ENCODE measurements at places on chromosomes 12 and 14. TPM values are rescaled to one million over a fixed set of nuclear protein-coding genes. Genes with fewer than 3 reads are reported as not detected.

CPNE6 gene
- total RNA-seq, result not detected

SDR9C7 gene
- total RNA-seq, result not detected

TM7SF3 gene
- total RNA-seq, result 78.6 TPM

SLC10A1 gene
- total RNA-seq, result not detected

CABP1 gene
- not detected for total RNA-seq

KERA gene
- total RNA-seq, result not detected

MANSC4 gene
- 0.78 TPM for total RNA-seq

RNASE1 gene
- total RNA-seq, result 362 TPM

DNA sequence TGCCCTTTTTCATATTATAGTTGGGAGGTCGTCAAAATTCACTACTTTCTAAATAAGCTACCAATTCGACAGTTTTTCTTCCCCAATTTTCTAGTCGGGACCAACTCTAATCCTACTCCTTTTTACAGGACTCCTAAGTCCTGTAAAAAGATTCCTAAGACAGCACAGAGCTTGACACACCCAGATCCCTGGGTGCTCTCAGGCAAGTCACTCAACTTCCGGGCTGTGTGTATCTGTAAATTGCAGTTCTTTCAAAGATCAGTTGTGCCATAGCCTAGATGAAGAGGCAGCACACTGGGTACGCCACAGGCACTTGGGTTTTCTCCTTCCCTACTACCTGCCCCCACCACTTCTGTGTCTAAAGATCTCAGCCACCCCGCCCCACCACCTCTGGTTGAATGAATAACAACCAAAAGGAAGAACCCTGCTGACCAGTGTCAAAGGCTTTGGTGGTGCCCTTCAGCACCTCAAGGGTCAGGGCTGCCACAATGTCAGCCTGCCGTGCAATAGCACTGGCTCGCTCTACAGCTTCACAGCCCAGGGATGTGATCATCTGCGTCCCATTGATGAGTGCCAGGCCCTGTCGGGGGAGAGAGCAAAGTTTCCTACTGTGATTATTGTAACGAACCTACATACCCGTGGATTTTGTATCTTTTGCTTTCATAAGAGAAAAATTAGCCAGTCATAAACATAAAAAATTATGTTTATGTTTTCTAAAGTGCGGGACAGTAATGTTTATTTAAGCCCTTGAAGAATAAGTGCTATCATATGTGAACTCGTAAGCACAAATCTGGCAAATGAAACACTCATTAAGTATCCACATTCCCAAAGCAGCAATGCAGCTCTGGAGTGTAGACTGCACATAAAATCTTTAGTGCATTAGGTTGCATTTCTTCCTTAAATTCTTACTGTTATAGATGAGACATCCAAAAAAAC, 9.2 kb downstream of the HAL start:
- H3K4me1 ChIP-seq, result no peaks in the 10 kb centered on the region
- DNase-seq, result no peak
- no peaks in the 10 kb centered on the region for H3K27me3 ChIP-seq
- H3K27ac ChIP-seq, result no peak overlapping the region

GRCh38 chr12:669576-669945, 6.3 kb upstream of the NINJ2 start:
- H3K4me1 ChIP-seq, result no peaks in the 10 kb centered on the region
- no peak overlapping the region for H3K4me3 ChIP-seq
- H3K27ac ChIP-seq, result no peak overlapping the region

- no peak overlapping the region for H3K4me3 ChIP-seq
- no peak for DNase-seq
- no peak overlapping the region for H3K27ac ChIP-seq
- H3K4me1 ChIP-seq, result no peaks in the 10 kb centered on the region
- no peaks in the 10 kb centered on the region for H3K36me3 ChIP-seq
Observed at GRCh38 chr12:38930990-38931389, 25.6 kb upstream of the CPNE8 start.

DNA sequence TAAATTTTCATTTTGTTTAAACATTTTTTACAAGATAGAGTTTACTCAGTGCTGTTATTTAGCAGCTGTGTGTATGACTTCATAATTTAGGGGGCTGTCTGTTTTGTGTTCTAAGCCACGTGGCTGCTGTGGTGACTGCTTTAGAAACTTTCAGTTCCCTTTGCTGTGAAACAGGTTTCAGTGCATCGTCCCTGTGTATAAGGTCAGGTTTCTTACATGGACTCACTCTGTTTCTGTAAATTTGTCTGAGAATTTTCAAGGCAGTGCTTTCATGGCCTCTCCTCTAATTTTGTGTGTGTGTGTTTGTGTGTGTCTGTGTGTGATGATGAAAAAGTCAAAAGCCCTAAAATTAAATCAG, 32.4 kb downstream of the BICD1 start:
- no peaks in the 10 kb centered on the region for H3K27me3 ChIP-seq
- peaks cover 3% of the 10 kb centered on the region for H3K4me1 ChIP-seq
- peak overlapping the region; percentile 90 for H3K27ac ChIP-seq
- no peaks in the 10 kb centered on the region for H3K36me3 ChIP-seq
- no peak for DNase-seq

DNA sequence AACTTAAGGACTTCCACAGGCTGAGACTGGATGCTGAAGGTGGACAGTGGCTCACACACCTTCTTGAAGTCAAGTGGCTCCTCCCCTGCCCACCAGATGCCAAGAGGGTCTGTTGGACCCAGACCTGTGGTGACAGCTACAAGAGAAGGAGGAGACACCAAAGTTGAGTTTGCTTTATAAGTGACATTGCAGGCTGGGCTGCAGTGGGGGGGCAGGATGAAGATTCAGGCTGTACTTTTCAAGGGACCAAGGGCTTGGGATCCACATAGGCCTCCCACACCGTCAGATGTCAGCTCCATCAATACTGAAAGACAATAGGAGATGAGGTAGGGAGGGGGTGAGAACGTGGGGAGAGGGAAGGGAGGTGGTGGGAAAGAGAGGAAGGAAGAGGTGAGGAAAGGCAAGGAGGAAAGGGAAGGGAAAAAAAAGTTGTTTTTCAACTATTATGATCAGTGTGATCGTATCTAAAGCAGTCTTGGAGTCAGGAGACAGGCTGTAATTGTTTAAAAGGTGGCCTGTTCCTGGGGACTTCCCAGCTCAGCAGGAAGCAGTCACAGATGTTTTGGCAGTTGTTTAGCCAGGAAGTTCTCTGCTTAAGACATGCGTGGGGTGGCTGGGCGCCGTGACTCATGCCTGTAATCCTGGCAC, 84.1 kb upstream of the RESF1 start:
- no peak overlapping the region for H3K4me3 ChIP-seq
- H3K27me3 ChIP-seq, result no peaks in the 10 kb centered on the region
- no peaks in the 10 kb centered on the region for H3K36me3 ChIP-seq
- peak overlapping the region; percentile 40 for H3K27ac ChIP-seq
- DNase-seq, result peak; percentile 11
- peaks cover 4% of the 10 kb centered on the region for H3K4me1 ChIP-seq

DNA sequence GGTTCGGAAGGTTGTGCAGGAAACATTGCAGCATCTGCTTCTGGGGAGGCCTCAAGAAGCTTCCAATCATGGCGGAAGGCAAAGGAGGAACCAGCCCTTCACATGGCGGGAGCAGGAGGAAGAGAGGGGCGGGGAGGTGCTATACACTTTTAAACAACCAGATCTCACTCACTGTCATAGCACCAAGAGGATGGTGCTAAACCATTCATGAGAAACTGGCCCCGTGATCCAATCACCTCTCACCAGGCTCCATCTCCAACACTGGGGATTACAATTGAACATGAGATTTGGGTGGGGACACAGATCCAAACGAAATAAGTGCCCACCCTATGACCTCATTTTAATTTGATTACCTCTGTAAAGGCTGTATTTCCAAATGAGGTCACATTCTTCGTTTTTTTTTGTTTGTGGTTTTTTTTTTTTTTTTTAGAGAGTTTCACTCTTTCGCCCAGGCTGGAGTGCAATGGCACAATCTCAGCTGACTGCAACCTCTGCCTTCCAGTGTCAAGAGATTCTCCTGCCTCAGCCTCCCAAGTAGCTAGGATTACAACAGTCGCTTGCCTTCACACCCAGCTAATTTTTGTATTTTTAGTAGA, 11.4 kb upstream of the ORAI1 start:
- no peak for DNase-seq
- H3K27ac ChIP-seq, result no peak overlapping the region
- H3K27me3 ChIP-seq, result no peaks in the 10 kb centered on the region
- no peaks in the 10 kb centered on the region for H3K36me3 ChIP-seq
- no peaks in the 10 kb centered on the region for H3K4me1 ChIP-seq

DNA sequence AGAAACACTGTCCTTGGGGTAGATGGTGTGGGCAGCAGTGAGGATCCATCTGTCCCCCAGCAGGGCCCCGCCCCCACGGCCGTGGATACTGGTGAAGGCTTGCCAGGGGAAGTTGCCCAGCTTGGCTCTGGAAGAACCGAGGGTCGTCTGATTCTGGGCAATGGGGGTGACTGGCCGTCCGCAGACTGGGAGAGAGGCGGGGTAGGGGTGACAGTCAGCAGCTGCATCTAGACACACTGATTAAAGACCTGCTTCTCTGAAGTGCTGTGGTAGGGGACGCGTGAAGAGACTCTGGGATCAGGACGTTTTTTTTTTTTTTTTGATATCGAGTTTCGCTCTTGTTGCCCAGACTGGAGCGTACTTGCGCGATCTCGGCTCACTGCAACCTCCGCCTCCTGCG, 4.7 kb upstream of the C1R start:
- peaks cover 43% of the 10 kb centered on the region for H3K36me3 ChIP-seq
- no peaks in the 10 kb centered on the region for H3K27me3 ChIP-seq

DNA sequence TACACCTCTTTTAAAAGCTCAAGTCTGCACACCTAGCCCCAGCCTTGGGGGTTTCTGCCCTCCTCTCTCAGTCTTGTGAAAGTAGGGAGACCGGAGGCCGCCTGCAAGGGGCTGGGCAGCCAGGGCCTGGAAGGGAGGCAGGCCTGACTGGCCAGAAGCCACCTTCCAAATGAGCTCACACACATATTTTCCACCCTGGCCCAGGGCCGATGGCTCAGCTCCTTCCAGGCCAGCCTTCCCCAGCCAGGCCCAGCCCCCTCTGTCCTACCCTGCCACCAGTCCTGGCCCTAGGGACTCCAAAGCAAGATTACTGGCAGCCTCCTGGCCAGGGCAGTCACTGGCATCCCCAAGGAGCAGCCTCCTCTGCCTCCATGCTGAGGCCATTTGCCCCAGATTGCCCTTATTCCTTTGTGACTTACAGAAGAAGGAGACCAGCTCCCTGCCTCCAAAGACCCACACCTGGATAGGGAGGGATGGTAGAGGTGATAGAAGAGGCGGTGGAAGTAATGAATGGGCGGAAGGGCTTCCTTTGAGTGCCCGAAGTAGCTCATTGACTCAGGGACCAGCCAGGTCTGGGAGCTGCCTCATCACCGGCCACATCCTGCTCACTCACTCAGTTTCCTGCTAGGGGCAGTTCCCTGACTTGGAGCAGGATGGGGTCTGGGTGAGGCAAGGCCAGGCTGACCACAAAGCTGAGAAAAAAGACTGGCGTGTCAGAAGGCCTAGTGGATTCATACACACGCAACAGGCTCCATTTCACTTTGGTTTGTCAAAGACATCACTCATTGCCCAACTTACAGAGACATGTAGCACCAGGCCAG, 14.8 kb downstream of the MMP14 start:
- DNase-seq, result peak; percentile 77
- no peaks in the 10 kb centered on the region for H3K36me3 ChIP-seq
- peak overlapping the region; percentile 81 for H3K27ac ChIP-seq
- no peak overlapping the region for H3K4me3 ChIP-seq
- peaks cover 67% of the 10 kb centered on the region for H3K4me1 ChIP-seq
- no peaks in the 10 kb centered on the region for H3K27me3 ChIP-seq

DNA sequence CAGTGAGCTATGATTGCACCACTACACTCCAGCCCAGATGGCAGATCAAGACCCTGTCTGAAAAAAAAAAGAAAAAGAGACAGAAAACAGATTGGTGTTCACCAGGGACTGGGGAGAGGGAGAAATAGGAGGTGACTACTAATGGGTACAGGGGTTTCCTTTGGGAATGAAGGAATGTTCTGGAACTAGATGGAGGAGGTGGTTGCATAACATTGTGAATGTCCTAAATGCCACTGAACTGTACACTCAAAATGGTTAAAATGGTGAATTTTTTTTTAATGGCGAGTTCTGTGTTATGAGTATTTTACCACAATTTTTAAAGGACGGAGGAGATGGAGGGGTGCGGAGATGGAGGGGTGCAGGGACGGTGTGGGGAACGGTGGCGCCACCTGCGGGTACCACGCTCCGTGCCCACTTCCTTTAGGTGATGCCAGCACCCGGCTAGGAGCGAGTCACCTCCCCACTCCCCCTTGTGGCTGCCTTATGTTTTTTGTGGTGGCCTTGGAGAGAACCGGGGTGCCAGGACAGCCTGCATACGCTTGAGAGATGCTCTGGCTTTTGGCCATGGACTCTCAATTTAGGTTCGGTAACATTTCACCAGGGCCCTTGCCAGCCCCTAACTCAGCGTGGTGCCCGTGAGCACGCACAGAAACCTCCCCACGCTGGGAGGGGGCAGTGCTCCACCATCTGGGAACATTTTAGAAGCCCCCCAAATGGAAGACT, 16.1 kb downstream of the UBC start:
- peaks cover 16% of the 10 kb centered on the region for H3K4me1 ChIP-seq
- H3K27me3 ChIP-seq, result no peaks in the 10 kb centered on the region
- H3K36me3 ChIP-seq, result no peaks in the 10 kb centered on the region
- H3K27ac ChIP-seq, result no peak overlapping the region
- H3K4me3 ChIP-seq, result no peak overlapping the region
- DNase-seq, result peak; percentile 46

DNA sequence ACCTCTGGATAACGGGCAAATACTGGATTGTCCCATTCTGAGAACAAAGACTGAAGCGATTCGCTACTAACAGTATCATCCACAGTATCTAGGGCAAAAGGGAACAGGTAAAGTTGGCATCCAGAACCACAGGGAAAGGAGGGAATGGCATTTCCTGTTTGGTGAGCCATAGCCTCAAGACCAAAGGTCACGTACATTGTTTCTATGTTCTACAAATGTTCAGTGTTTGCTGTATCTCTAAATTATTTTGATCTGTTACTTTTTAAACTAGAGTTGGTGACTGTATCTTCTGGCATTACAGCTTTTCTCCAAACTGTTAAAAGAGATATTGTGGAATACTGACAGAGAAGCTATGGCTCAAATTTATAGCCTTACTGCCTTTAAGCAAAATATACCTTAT, 9.7 kb downstream of the MLH3 start:
- no peak overlapping the region for H3K4me3 ChIP-seq
- DNase-seq, result no peak
- peaks cover 3% of the 10 kb centered on the region for H3K36me3 ChIP-seq
- no peaks in the 10 kb centered on the region for H3K27me3 ChIP-seq

Data from tibial nerve (tissue), 4 donors.